Stomach (tissue), 19 donors: ENCODE measurements at places on chromosomes 16 and 17. TPM values are rescaled to one million over a fixed set of nuclear protein-coding genes. Genes with fewer than 3 reads are reported as not detected.

Gene CD68
- 28.9 TPM for polyA plus RNA-seq

Gene ZNF423
- polyA plus RNA-seq = 0.68 TPM

Gene MRPL27
- polyA plus RNA-seq = 219 TPM

Gene CDH3
- 6.0 TPM for polyA plus RNA-seq

Gene LDHD
- 21.0 TPM for polyA plus RNA-seq

Gene DCUN1D3
- 2.1 TPM for polyA plus RNA-seq

Gene NGFR
- polyA plus RNA-seq = 1.5 TPM

Gene TK1
- polyA plus RNA-seq = 17.7 TPM

Gene FOXC2
- polyA plus RNA-seq = 0.12 TPM

DNA sequence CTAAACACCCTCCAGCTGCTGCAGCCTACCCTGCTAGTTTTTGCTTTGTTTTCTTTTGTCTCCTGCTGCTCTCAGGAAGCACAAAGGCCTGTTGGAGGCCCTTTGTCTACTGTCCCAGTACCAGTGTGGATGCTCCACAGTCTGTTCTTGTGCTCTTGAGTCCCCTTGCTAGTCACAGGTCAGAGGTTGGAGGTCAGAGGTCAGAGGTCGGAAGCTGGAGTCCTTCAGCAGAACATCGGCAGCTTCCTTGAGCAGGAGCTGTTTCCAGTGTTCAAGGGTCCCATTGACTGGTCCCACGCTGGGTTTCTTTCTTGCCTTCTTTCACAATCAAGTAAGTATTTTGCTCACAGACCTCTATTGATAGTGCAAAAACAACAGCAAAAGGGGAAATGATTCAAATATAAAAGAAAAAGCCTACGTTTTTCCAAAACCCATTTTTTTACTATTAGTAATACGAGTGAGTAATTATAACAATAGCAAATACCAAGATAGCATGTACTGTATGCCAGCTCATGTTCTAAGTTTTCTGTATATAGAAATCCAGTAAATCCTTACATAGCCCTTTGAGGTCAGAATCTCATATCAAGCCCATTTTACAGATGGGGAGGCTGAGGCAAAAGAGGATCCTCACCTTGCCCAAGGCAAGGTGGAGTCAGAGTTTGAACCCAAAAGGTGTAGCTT is 10.9 kb upstream of the IL34 start:
- H3K36me3 ChIP-seq = no peaks in the 10 kb centered on the region
- H3K27me3 ChIP-seq = no peaks in the 10 kb centered on the region
- no peak overlapping the region for H3K27ac ChIP-seq
- H3K4me1 ChIP-seq = peaks cover 10% of the 10 kb centered on the region
- DNase-seq = no peak

DNA sequence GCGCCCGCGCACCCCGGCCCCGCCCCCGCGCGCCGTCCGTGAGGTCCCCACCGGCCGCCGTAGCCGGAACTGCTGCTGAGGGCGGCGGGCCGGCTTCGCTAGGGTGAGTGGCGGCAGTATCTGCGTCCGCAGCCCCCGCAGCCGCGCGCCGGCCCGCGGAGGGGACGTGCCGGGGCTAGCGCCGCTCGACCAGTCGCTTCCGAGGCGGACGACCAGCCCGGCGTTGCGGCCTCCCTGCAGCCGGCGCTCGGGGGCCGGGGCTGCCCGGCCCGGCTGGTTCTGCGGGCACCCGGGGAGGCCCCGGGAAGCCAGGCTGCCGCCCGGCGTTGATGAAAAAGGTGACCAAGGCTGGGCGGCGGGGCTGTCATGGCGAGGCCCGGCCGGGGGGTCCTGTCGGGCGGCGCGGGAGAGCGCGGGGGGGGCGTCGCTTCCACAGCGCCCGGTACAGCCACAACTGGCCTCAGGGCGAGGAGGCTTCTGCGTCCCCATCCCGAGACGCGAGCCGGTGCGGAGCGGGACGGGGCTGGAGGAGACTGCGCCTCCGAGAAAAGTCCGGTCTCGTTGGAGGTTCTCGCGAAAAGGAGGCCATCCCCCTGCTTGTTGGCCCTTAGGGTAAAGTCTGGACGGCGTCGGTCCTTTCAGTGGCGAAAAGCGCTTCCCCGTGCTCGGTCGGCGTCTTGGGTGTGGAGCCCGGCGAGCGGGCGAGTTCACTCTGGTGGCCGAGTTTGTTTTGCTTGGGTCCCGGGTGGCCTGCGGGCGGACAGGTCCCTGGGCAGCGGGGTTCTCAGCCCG is at the start of gene CRAMP1:
Gene CRAMP1, plus strand, starts transcription at position 41 of the 792 bp plus-strand sequence. CDS start 2,280 bp downstream, outside the sequence.
- no peak for DNase-seq
- peaks cover 13% of the 10 kb centered on the region for H3K36me3 ChIP-seq
- H3K4me3 ChIP-seq = peak within 1 kb of the TSS; percentile 96
- peak within 1 kb of the TSS; percentile 78 for H3K27ac ChIP-seq

DNA sequence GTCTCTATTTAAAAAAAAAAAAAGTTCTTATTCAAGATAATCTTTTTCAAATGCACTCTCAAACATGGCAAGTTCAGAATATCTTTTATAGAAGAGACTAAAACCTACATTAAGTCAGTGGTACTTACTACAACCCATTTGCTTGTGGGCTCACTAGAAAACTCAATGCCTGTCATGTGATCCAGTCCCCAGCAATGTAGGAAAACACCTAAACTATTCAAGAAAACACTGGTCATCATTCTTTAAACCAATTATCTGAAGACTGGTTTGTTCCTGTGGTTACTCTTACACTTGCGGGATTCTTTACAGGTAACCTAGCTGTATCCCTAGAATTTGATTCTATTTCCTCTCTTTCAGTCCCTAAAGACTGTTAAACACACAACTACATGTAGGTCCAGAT is 19.6 kb downstream of the MED13 start:
- no peak overlapping the region for H3K27ac ChIP-seq
- H3K27me3 ChIP-seq = no peaks in the 10 kb centered on the region
- H3K36me3 ChIP-seq = peaks cover 99% of the 10 kb centered on the region
- peaks cover 2% of the 10 kb centered on the region for H3K4me1 ChIP-seq
- H3K4me3 ChIP-seq = no peak overlapping the region

DNA sequence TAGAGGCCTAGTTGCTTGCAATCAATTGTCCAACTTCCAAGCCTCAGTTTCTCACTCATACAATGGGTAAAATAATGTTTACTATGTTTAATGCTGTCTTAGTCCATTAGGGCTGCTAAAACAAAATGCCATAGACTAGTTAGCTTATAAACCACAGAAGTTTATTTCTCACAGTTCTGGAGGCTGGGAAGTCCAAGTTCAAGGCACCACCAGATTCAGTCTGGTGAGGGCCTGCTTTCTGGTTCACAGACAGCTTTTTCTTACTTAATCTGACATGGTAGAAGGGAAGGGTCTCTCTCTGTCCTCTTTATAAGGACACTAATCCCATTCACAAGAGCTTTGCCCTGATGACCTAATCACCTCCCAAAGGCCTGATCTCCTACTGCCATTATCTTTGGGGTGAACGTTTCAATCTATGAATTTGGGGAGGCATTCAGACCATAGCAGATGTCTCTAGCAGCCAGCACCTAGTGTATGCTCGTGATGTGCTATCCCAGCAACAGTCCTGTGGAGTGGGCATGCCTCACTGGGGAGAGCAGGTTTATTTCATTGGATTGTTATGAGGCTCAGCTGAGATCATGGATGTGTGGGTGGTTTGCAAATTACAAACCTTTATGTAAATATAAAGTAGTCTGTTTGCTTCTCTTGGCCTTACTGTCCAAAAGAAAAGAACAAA is 25.2 kb downstream of the YPEL2 start:
- H3K4me3 ChIP-seq = no peak overlapping the region
- no peak overlapping the region for H3K27ac ChIP-seq
- no peaks in the 10 kb centered on the region for H3K36me3 ChIP-seq

- H3K36me3 ChIP-seq = no peaks in the 10 kb centered on the region
- H3K4me1 ChIP-seq = no peaks in the 10 kb centered on the region
- no peaks in the 10 kb centered on the region for H3K27me3 ChIP-seq
- H3K27ac ChIP-seq = no peak overlapping the region
- no peak for DNase-seq
- no peak overlapping the region for H3K4me3 ChIP-seq
Measured at GRCh38 chr16:54806881-54807360, 123.7 kb upstream of the IRX5 start.

DNA sequence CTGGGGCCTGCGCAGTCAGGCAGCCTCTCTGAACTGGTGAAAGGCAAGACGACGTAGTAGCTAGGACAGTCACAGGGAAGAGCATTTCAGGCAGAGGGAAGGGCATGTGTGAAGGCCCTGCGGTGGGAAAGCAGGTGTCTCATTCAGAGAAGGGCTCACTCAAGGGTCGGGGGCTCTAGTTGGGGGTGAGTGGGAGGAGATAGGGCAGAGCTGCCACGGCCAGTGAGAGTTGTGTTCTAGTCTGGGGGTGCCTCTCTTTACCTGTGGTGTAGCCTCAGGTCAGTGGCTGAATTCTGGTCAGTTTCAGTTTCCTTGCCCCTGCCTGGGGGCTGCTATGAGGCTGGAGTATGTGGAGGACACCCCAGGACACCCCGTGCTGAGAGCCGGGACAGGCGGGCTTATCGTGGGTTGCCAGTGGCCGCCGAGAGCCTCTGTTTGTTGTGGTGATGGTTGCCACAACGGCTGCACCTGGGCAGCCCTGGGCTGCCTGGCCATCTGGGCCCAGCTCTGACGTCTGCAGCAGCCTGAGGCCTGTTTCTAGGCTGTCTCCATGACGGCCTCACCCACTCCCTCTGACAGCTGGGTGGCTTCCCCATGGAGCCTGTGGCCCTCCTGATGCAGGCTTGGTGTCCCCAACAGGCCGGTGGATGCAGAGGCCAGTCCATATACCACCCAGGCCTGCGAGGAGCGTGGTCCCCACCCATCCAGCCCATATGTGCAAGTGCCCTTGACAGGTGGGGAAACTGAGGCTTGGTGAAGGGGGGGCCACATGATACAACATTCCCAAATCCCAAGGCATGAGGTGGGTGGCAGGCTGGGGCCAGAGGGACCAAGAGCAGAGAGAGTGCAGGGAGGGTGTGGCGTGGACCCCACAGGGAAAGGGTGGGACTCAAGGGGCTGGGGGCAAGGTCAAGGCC is 10.8 kb downstream of the MAP2K3 start:
- peak overlapping the region; percentile 8 for H3K27ac ChIP-seq
- no peak overlapping the region for H3K4me3 ChIP-seq
- peaks cover 59% of the 10 kb centered on the region for H3K4me1 ChIP-seq

DNA sequence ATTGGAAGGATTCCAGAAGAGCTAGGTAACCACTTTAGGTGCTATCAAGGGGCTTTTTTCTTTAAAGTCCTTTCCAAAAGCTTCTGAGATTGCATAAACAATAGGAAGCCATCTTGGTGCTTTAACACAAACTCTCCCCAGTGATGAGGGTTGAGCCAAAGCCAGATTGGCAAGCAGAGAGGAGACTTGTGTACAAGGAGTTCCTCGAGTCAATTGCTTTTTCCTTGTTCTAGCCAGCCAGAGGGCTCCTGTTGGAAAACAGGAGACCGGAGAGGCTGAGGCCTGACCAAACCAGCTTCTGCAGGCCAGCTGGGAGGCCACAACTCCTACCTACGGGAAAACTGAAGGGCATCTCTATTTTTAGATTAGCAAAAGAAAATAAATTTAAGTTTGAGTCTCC is 46.5 kb downstream of the MAPT start:
- H3K27ac ChIP-seq = no peak overlapping the region
- H3K27me3 ChIP-seq = peaks cover 6% of the 10 kb centered on the region
- DNase-seq = peak; percentile 12
- peaks cover 24% of the 10 kb centered on the region for H3K4me1 ChIP-seq

GRCh38 chr17:40559954-40560591 is 5.2 kb downstream of the CCR7 start:
- peaks cover 14% of the 10 kb centered on the region for H3K27me3 ChIP-seq
- H3K36me3 ChIP-seq = no peaks in the 10 kb centered on the region
- DNase-seq = peak; percentile 92
- peak overlapping the region; percentile 14 for H3K4me3 ChIP-seq
- H3K27ac ChIP-seq = peak overlapping the region; percentile 76
